ENCODE measurements at places on chromosomes 16 and 17.

DNA sequence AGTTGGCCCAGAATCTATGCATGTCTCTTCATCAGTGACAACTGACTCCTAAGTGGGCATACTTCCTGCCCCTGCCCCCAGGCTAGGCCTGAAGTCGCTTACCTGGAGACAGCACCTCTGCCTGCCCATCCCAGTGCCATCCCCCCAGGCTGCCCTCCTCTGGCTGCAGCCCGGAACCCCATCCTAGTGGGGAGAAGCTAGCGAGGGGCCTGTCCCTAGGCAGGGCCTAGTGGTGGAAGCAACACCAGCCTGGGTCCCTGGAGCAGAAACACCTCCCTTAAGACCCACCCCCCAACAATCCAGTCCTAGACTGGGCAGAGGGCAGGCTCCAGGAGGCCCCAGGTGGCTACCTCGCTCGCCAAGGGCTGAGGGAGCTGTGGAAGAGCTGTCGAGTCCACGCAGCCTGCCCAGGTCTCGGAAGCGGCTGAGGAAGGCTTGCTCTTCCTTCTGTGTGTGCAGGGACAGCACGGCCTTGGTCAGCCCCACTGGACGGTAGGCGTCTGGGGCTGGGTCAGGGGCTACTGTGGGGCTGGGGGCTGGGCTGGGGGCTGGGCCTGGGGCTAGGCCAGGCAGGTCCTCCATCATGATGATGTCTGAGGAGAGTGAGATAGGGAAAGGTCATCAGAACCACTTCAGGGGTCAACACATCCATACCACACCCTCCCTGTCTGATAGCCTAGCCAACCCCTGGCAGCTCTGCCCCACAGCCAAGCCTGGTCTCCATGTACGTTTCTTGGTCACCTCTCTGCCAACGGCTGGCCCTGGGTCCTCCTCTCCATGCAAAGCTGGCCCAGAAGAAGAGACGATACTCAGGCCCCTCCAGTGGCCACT is 7.6 kb downstream of the PER1 start:
- DNase-seq: no peak

GRCh38 chr17:43645765-43646481 is 15.8 kb downstream of the MEOX1 start:
- DNase-seq: no peak

GRCh38 chr16:4496305-4496704 is 20.1 kb downstream of the HMOX2 start:
- DNase-seq: peak; percentile 93

DNA sequence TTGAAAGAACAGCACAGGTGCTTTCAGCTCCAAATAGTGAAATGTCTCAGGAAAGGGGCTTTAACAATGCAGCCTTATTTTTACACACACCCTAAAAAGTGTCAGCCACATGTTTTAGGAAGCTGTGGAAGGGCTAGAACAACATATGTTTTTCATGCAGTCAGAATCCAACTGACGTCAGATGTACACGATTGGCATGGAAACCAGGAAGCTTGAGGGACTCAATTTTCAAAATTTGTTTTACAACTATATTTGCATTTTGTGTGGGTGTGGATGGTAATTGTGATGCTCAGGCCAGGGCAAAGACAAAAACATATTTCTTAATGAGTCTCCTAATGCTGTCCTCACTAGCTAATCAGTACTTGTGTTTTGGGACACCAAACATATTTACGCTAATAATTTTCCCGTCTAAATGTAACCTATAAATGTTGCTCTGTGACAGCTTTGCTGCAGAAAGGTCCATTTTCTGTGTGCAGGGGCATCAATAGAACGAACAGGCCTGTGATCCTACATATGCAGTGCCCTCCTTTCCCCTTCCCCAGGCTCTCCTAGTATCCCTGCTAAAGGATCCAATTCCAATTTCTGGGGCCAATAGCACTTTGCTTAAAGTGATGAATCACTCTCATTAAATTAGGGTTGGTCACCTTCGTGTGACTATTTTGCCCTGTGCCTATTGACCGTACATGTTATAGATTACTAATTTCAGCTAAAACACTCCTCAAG is 434.0 kb upstream of the CDH5 start:
- DNase-seq: no peak

GRCh38 chr16:27498916-27499658 is 50.6 kb downstream of the GTF3C1 start:
- DNase-seq: no peak

GRCh38 chr16:50460538-50461399 is 87.4 kb upstream of the NKD1 start:
- DNase-seq: no peak

GRCh38 chr16:88681709-88682451 is 4.4 kb downstream of the SNAI3 start:
- DNase-seq: peak; percentile 7

GRCh38 chr16:88865742-88866141 is 718 bp downstream of the PABPN1L start:
- DNase-seq: no peak

DNA sequence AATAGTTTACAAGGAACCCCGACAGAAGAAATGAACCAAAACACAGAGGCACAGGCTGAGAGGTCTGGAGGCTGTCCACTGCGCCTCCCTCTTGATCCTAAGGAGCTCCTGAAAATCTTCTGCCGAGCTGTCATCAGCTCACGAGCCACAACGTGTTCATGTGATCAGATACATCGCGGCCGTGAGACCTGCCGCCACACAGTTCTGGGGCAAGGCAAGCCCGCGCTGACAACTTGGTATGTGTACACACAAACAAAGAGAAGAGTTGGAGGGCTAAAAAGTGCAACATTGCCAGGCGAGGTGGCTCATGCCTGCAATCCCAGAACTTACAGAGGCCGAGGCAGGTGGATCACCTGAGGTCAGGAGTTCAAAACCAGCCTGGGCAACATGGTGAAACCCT is 7.6 kb downstream of the EXOC7 start:
- no peak for DNase-seq

DNA sequence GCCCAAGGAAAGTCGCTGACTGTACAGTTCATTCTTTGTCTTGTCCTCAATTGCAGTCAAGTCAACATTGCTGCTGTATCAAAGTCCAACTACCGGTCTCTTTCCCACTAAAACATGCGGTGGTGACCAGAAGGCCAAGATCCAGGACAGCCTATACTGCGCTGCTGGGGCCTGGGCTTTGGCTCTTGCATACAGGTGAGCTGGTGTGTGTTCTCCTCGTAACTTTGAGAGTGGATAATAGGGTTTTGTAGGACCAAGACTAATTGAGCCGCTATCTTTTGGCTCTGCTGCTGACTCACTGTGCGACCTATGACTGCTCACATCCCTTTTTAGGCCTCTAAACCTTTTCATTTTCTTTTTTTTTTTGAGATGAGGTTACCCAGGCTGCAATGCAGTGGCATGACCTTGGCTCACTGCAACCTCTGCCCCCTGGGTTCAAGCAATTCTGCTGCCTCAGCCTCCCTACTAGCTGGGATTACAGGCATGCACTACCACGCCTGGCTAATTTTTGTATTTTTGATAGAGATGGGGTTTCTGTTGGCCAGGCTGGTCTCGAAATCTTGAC is 38.7 kb downstream of the PHKB start:
- DNase-seq: no peak

DNA sequence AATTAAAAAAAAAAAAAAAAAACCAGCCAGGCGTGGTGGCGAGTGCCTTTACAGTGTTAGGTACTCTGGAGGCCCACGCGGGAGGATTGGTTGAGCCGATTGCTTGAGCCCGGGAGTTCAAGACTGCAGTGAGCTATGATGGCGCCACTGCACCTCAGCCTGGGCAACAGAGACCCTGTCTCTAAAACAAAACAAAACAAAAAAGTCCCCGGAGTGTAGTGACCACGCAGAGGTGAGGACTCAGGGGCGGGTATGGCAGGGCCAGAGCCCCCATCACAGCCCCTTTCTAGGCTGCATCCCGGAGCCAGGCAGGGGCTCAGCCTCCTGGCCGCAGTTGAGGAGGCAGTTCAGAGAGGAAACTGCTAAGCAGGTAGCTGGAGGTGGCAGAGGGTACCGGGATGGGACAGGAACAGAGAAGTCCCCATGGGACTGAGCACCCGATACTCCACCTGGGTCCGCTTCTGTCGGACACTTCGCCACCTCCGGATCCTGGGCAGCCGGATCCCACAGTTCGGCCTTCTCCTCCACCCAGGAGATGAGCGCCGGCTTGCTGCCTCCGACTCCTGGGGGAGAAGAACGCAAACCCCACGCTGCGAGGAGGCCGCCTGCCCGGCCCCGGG is 800 bp downstream of the ZNF747 start:
- DNase-seq: peak; percentile 20

- no peak for DNase-seq
These were observed 4.5 kb upstream of the NR1D1 start for GRCh38 chr17:40104594-40105486.

GRCh38 chr17:50430821-50431618 is 5.0 kb downstream of the ACSF2 start:
- no peak for DNase-seq

GRCh38 chr17:66406701-66407644 is 104.6 kb downstream of the PRKCA start:
- DNase-seq: no peak

GRCh38 chr17:34581446-34582184 is 2.2 kb downstream of the TMEM132E start:
- DNase-seq: no peak

GRCh38 chr16:4517812-4518680 is 20.5 kb downstream of the CDIP1 start:
- DNase-seq: peak; percentile 65

- DNase-seq: peak; percentile 59
These were observed at the start of gene DLX3 for GRCh38 chr17:49995055-49995738. Gene DLX3, minus strand, starts transcription at chr17:49995224. Its CDS starts 226 bp downstream, at chr17:49994998.

GRCh38 chr17:13113821-13114525 is 96.1 kb upstream of the ELAC2 start:
- DNase-seq: no peak

- no peak for DNase-seq
These were observed 441.2 kb downstream of the UTP18 start for GRCh38 chr17:51701501-51701900.

- peak; percentile 29 for DNase-seq
These were observed at the start of gene DOC2B for GRCh38 chr17:181245-182049. Gene DOC2B, minus strand, starts transcription at chr17:181650. Its CDS starts 171 bp downstream, at chr17:181479.

DNA sequence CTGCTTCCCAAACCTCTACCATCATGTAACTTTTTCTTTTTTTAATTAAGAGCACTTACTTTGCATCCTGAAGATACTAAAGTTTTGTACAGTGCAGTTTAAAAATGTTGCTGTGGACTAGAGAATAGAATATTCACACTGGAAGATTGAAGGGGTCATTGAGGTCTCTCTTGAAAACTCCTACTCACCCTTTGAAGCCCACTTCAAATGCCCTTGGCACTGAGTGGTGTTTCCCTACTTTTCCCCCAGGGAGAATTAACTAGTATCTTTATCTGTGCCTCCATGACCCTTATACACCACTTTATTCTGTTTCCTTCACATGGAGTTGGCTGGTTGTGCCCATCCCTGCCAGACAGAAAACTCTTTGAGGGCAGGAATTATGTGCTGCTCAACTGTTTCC is 19.6 kb upstream of the CRHR1 start:
- no peak for DNase-seq

DNA sequence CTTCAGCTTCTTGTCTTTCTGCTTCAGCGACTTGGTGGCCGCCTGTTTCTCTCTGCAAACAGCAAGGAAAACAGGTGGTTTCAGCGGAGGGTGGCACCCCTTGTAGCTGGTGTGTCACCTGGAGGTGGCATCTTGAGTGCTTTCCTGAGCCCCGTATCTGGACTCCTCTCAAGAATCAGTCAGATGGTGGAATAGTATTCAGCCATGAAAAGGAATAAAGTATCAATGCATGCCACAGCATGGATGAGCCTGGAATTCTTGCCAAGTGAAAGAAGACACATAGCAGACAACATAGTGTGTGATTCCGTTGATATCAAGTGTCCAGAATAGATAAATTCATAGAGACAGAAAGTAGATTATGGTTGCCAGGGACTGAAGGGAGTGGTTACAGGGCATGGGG is 65.2 kb downstream of the NDE1 start:
- no peak for DNase-seq

- peak; percentile 39 for DNase-seq
These were observed 15.3 kb downstream of the TBCD start for GRCh38 chr17:82767041-82767754.

- peak; percentile 64 for DNase-seq
These were observed 744 bp downstream of the CMIP start for GRCh38 chr16:81445143-81445961.

Measured in kidney tubule cell (primary cell).